ENCODE measurements at places on chromosomes 13 and 19. TPM values are rescaled to one million over a fixed set of nuclear protein-coding genes. Genes with fewer than 3 reads are reported as not detected.

Gene WASF3
- 24.0 TPM for total RNA-seq

DNA sequence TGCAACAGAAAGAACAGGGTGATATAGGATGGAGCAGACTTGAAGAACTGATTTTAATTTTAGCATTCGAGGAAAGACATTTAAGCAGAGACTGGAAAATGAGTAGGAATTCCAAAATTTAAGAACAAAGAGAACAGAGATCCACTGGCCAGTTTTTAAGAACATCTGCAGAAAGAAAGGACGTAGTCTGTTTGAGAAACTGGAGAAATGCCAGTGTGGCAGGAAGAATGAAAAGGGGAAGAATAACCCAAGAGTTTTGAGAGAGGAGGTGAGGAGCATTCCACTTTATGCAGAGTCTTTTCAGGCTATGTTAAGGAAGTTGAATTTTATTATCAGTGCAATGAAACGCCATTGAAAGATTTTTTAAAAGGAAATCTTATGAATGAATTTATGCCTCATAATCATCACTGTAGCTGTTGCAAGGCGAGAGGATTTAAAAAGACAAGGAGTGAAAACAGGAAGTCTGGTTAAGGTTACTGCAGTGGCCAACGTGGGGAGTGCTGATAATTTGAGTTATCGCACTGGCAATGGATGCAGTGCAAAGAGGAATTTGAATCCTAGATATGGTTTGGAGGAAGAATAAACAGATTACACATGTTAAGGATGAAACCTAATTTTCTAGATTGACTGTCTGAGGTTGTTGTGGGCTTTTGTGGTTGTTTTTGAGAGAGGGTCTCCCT lies 253.8 kb downstream of the DACH1 start:
- no peak for DNase-seq

GRCh38 chr13:33799950-33800592 lies 17.9 kb upstream of the RFC3 start:
- DNase-seq: peak; percentile 18

DNA sequence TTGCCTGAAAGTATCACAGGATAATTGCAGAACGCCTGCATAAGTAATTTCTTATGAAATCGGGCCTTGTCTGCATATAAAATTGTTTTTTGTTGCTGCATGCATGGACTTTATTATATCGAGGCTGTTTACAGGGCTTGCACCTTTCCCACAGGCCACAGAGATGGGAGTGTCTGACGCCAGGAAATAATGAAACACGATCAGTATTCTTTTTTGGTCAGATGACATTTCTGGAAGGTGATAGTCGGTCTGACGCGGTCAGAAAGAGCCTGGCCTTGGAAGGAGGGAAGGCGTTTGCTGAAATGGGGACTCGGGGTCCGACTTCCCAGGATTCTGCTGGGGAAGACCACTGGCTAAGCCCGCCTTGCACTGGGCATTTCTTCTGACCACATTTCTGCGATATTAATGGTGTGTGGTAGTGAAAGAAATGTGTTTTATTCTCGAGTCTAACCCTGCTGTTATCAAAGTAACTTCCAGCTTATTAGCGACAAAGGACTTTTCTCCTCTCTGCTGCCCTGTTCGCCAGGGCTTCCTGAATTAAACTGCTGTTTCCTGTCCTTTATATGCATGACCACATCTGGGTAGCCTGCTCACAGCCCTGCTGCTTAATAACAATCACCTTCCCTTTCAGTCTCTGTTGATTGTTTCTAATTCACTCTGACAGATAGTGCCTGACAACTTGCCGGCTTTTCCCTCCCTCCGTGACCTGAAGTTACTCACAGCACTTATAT lies 11.6 kb upstream of the ZNF536 start:
- DNase-seq: no peak

DNA sequence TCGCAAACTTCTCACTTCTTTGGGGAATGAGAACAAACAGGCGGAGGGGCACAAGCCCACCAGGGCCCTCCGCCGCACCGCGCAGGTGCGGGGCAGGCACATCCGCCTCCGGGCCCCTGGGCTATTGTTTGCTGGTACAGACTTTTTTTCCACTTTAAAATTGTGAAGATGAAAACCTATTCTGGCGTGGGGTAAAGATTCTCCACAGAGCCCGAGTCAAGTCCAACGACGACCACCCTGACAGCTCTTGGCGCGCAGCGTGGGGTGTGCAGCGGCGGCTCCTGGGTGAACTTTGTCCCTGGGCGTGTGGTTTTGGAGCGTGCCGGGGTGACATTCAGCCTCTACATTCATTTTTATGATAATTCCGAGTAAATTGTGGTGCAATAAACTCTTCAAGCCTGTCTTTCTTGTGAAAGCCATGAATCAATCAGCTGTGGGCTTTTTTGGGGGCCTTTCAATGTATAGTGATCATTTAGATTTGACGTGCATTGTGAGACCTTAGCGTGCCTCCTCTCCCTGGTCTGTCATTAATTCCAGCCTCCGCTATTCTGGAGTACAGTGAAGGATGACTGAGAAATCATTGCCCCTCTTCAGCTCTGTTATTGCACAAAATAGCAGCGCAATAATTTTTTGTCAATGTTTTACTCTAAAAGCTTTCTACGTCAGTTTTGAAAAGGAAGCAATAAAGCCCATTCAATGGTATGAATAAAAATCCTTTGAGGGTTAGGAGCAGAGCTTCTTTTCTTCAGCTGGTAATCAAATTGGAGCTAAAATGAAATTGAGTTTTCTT lies 90.0 kb downstream of the TEX29 start:
- no peak for DNase-seq

DNA sequence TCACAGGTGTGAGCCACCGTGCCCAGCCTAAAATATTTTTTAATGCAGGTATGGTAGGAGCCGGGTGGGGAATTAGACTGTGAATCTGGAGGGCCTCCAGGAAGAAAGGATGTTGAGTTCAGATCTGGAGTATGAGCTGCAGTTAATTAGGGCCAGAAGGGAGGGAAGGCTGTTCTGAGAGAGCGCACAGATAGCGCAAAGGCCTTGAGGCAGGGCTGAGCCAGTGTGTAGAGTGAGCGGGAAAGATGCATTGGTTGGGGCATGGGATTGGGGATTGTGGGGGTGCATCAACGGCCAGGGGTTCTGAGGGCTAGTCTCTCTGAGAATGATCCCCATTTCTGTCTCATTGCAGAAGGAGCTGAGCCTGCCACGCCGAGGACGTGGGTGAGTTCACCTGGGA lies 9.7 kb downstream of the MAST3 start:
- no peak for DNase-seq

GRCh38 chr13:96999091-96999490 lies 4.8 kb upstream of the OXGR1 start:
- DNase-seq: no peak

DNA sequence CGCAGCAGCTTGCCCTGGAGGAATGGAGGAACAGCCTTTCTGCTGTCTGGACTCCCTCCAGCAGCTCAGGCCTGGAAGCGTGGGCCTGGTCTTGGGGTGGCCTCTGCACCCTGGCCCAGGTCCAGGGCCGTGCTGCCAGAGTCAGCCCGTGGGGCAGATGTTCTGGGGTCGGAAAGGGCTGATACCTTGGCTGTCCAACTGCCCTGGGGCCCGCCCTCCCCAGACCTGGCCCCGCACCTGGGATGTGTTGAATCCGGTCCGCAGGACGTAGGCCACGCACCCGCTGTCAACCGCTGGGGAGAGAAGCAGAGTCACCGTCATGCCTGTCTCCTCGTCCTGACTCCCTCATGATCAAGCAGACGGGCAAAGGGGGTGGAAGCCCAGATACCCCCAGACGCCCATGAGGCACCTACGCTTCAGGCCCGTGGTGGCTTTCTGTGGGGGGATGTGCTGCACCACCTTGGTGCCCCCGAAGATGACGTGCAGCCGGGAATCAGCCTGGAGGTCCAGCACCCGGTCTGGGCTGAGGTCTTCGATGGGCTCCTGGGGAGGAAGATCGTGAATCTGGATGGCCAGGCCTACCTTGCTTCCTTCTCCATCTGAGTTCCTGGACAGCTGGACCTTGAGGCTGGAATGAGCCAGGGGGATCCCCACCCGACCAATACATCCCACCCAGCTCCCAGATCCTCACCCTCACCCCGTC lies 7.7 kb downstream of the ATP13A1 start:
- DNase-seq: no peak

- DNase-seq: no peak
Observed at GRCh38 chr19:38223119-38223523, 901 bp downstream of the DPF1 start.

DNA sequence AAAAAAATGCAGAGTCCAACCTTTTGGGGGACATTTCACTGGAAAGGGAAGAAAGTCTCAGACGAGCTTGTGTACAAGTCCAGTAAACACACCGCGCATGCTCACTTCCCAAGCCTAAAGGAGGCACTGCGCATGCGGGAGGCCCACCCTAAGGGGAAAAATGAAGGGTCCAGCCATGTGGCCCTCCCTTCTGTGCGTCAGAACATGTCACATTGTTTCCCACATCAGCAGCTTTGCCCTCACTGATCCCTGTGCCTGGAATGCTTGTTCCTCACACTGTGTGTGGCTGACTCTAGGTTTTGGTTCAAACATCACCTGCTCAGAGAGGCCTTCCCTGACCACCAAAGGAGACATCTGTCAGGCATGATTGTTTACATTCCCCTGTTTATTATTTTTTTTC lies 4.4 kb downstream of the ELSPBP1 start:
- DNase-seq: no peak

DNA sequence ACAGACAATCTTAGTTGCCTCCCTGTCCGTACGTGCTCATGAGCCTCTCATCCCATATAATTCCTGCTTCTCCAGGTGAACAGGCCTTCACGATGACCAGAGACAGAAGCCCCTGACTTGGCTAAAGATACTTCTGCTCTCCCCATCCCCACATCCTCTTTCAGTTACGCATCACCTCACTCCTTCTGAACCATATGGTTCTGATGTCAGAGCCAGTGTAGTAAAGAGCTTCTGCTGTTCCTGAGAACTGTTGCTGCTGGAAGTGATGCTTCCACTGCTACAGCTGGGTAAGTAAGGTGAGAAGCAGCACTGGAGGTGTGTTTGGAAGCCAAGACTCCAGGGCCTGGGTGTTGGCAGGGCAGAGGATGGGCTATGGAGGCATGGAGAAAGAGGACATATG lies 12.9 kb downstream of the SIGLECL1 start:
- no peak for DNase-seq

Gene MYO9B
- total RNA-seq: 49.5 TPM

DNA sequence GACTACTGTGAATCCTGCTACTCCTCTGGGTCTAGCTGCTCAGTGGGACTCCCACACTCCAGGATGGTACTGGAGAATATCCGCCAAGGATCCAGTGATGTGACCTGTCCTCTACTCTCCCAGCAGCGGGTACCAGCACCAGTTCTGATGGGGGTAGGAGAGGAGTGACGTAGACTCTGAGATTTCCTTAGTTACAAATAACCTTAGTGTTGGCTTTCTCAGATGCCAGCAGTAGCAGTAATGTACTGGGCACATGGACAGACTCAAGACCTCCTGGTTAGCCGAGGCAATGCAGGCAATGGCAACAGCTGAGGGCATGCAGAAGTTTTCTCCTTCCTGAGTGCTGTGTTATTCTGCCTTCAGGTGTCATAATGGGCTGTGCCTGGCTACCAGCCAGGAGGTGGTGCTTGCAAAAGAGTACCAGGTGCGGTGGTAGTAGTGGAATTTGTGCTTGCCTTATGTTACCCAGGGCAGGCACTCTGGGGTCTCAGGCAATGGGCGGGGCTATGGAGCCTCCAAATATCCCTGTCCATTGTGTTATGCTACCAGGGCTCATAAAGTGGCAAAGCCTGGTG lies 105.3 kb upstream of the KLF5 start:
- peak; percentile 39 for DNase-seq

Gene TBCB
- total RNA-seq: 122 TPM

DNA sequence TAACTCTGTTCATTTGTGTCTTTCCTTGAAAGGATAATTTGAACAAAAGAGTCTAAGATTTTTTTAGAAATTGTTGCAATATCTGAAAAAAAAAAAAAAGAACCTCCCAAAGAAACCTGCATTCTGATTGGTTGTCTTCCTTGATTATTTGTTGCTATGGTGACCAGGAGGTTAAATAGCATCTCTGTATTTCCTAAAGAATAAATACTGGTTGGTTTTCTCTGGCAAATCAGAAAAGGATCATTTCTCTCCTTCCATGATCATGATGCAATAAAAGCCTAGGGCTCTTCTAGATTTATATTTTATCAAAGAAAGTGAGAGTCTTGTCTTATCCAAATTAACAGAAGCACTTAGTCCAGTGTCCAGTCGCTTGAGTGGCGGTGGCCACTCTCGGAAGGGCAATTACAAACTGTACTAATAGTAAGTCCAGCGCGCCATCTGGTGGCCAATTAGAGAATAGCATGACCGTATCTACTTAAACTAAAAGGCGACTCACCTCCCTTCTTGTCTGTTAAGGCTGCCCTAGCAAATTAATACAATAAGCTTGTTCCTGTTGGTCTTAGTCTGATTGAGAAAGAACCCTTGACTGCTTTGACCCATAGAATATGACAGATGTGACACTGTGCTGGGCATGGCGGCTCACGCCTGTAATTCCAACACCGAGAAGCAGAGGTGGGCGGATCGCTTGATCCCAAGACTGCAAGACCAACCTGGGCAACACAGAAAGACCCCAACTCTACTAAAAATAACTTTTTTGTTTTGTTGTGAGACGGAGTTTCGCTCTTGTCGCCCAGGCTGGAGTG lies 47.0 kb upstream of the PNMA8B start:
- peak; percentile 93 for DNase-seq

DNA sequence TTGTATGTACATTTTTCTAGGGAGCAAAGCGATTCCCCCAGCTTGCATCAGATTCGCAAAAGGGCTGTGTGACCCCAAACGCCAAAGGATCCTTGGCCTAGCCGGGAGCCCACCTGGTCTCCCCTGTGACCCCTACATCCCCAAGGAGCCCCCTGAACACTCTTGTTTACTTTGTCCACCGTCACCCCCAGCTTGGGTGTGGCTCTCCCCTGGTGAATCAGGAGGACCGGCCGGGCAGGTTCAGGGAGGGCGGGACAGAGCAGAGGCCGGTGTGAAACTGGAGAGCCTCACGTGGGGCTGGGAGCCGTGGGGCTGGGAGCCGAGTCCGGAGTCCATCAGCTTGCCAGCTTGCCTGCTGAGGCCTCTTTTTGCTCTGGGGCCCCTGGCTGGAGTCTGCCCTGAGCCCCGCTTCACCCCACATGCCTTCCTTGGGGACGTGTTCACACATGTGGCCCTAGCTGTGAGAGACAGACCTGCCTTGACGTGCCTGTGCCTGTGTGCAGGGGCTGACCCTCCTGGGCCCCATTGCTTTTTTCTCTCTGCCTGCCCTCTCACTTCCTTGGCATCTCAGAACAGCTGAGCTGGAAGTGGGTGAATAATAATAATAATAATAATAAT lies 2.0 kb downstream of the ITPKC start:
- DNase-seq: peak; percentile 92

Gene WDR62
- total RNA-seq: 5.2 TPM

DNA sequence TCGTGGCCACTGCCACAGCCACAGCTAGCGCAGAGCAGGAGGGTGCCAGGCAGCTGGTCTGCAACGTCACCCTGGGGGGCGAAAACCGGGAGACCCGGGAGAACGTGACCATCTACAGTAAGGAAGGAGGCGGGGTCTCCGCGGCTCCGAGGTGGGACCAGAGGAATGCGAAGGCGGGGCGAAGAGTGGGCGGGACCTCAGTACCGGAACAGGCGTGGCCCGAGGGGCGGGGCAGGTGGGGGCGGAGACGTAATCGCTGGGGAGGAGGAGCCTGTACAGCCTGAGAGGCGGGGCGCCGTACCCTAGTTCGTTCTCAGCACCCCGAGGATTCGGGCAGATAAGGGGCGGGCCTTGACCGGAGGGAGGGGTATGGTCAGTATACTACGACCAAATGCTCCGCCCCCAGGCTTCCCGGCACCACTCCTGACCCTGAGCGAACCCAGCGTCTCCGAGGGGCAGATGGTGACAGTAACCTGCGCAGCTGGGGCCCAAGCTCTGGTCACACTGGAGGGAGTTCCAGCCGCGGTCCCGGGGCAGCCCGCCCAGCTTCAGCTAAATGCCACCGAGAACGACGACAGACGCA lies 2.5 kb downstream of the ICAM5 start:
- peak; percentile 70 for DNase-seq

GRCh38 chr19:38709119-38709518 lies 35.2 kb downstream of the CAPN12 start:
- DNase-seq: no peak
